ENCODE measurements at places on chromosomes 3 and 15.
A peak's percentile ranks its signal among the peaks of the same experiment; 100 is the strongest.

GRCh38 chr15:62067448-62068044, 769 bp downstream of the C2CD4A start:
- DNase-seq, result peak; percentile 20

GRCh38 chr3:42557854-42558253, 23.9 kb downstream of the SEC22C start:
- DNase-seq, result no peak

DNA sequence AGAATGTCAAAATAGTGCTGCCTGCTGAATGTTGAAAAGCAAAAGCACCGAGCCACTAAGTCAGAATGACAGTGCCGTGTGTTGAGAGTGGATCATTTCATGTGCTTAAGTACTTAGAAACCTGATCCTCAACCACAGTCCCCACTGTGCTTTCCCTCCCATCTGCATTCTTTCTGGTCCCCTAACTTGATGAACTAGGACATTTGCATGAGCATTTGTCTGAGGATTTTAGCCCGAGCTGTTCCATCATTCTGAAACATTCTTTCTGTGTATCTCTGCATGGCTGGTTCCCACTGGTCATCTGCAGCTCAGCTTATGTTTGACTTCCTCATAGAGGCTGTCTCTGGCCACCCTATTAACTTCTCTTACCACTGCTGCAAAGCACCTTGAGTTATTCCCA, 42.0 kb downstream of the SST start:
- DNase-seq, result no peak

- DNase-seq, result no peak
Measured at GRCh38 chr3:134143828-134144401, 106.7 kb downstream of the RYK start.

- DNase-seq, result no peak
Measured at GRCh38 chr15:80160570-80161156, 7.9 kb downstream of the FAH start.

GRCh38 chr3:99498550-99499234, 139.7 kb upstream of the COL8A1 start:
- DNase-seq, result no peak

DNA sequence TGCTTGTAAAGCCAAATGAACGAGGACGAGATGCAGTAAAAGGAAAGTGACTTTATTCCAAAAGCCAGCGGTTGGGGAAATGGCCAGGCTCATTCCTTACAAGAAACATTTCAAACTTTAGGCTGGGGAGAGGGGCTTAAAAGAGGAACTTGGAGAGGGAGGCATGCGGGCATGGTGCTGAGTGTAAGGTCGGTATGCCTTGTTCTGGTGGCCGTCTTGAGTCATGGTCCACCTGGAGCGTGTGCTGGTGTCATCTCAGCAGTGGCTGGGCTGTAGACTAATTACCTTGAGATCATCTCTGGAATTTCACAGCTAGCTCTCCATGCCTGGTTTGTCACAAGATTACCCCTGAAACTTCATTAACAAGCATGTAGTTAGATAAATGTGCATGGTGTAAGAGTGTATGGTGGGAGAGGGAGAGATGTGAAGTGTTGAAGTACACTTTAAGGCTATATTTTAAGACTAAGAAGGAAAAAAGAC, 156.4 kb upstream of the PFN2 start:
- no peak for DNase-seq

- no peak for DNase-seq
Measured at GRCh38 chr3:115099986-115100571, 47.0 kb downstream of the ZBTB20 start.

DNA sequence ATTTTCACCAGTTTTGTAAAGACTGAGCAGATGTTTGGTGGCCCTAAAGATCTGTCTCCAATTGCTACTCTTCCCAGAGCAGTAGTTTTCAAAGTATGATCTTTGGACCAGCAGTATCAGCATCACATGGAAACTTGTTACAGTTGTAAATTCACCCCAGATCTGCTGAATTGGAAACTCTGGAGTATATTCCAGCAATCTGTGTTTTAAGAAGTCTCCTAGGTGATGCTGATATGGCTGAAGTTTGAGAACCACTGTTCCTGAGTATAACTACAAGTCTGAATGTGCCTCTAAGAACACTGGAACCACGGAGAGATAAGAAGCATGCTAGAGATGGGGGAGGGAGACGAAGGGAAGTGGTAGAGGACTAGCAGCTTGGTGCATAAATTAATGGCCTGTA, 45.7 kb downstream of the NUDT16 start:
- no peak for DNase-seq

- DNase-seq, result no peak
Measured at GRCh38 chr15:99201408-99202175, 47.8 kb downstream of the TTC23 start.

GRCh38 chr3:188946351-188947240, 225.2 kb upstream of the TPRG1 start:
- DNase-seq, result no peak

GRCh38 chr15:59798605-59798917, 109.4 kb upstream of the BNIP2 start:
- no peak for DNase-seq

- peak; percentile 39 for DNase-seq
Measured at GRCh38 chr3:183698318-183698751, 738 bp downstream of the YEATS2 start.

DNA sequence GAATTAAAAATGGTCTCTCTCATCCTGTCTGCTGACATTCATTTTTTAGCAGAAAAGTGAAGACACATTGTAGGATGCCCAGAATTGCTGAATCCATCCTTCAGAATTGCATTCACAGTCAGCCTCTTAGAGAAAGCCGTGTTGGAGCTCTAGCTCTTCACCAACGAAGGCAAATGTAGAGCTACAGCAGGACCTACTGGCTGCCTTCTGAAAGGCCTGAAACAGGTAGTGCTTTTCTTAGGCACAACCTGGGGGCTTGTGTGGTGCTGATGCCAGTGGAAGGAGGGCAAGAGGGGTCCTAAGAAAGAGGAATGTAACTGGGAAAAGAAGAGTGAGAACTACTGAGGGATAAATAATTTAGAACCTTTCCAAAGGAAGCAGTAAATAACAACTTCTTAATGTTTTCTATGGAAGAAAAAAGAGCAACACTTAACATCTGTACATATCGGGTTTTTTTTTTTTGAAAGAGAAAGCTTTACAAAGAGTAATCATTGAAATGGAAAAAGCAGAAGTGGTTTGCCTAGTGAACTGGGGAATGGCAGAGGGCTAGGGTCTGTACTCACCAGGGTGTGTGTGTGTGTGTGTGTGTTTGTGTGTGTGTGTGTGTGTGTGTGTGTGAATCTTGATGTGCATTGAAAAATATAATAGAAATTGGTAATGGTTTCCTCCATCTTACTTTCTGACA, 297.8 kb downstream of the SATB1 start:
- DNase-seq, result no peak
